Panc1 (cell line): ENCODE measurements at places on chromosomes 7 and 10. TPM values are rescaled to one million over a fixed set of nuclear protein-coding genes. Genes with fewer than 3 reads are reported as not detected.

- H3K27ac ChIP-seq = no peak overlapping the region
- no peaks in the 10 kb centered on the region for H3K36me3 ChIP-seq
- H3K4me3 ChIP-seq = no peak overlapping the region
- H3K4me1 ChIP-seq = no peaks in the 10 kb centered on the region
- no peak for DNase-seq
- no peaks in the 10 kb centered on the region for H3K27me3 ChIP-seq
These were observed 30.6 kb downstream of the MAPK8 start for GRCh38 chr10:48336978-48337599.

DNA sequence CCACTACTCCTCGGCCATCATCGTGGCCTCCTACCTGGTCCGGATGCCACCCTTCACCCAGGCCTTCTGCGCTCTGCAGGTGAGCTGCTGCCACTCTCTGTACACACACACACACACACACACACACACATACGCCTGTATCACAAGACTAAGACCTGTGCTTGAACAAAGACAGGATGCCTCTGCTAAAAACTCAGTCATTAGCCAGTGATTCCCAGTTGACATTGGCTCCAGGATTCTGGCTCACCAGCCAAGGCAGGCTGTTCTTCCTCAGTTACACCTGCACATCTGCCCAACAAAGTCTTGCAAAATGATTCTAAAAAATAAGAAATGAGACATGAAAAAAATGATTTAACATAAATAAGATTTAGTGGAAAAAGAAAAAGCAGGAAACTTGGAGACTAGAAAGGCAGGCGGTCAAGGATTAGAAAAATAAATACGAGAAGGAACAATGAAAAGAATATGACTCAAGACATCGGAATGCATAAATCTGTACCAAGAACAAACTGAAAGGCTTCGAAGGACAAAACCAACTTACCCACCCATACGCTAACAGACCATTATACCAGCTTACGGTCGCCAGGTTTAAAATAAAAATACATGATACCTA is 7.4 kb upstream of the LRRC18 start:
- no peaks in the 10 kb centered on the region for H3K36me3 ChIP-seq
- H3K4me1 ChIP-seq = no peaks in the 10 kb centered on the region
- H3K27me3 ChIP-seq = peaks cover 2% of the 10 kb centered on the region; the same call in 1 of the 2 replicates
- H3K4me3 ChIP-seq = no peak overlapping the region
- no peak for DNase-seq

DNA sequence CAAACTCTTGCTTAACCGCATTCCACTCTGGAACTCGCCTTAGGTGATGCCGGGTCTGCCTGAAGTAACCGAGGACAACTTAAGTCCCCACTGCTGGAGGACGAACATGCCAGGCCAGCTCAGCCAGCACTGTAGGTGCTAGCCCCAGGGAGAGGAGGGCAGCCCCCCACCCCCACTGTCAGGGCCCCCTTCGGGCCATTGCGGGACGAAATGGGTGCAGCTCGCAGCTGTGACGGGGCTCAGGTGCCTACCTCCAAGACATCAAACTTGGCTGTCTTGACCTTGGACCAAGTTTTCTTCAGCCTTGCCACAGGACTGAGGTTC is 60.4 kb downstream of the CSGALNACT2 start:
- DNase-seq = no peak
- no peaks in the 10 kb centered on the region for H3K4me1 ChIP-seq
- H3K4me3 ChIP-seq = no peak overlapping the region
- H3K27ac ChIP-seq = no peak overlapping the region
- H3K27me3 ChIP-seq = no peaks in the 10 kb centered on the region
- H3K36me3 ChIP-seq = peaks cover 5% of the 10 kb centered on the region; the same call in 1 of the 2 replicates

DNA sequence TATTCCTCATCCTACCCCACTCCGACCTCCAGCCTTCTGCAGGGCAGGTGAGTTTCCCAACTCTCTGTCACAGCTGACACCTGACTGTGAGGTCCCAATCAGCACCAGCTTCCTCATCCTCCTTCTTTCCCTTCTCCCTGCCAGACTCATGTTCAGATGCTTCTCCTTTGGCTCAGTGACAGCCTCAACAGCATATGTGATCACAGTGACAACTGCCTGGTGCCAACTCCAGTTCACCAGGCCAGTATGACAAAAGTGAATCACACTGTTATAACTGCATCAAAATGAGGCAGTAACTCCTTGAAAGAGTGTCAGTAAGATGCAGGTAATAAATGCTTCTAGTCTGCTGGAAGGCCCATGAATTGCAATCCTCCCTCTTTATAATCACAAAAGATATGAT is 46.8 kb upstream of the NFE2L3 start:
- no peak overlapping the region for H3K27ac ChIP-seq
- no peaks in the 10 kb centered on the region for H3K27me3 ChIP-seq
- H3K36me3 ChIP-seq = no peaks in the 10 kb centered on the region
- no peak for DNase-seq

DNA sequence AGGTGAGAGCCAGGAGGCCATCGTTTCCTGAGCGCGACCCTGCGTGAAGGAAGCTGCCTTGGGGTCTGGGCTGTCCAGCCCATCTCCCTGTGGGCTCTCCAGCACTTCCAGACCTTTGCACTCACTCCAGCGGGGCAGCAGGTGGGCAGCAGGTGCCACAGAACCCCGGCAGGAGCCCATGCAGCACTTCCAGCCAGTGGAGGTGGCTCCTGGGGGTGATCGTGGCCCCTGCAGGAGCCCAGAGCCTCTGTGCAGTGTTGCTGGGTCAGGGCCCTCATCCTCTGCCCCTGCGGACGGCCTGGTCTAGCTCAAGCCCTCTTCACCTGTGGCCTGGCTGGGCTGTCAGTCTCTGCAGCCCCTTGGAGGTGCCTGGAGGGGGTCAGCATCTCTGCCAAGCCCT is 59.9 kb downstream of the PWWP2B start:
- H3K27me3 ChIP-seq = no peaks in the 10 kb centered on the region
- DNase-seq = no peak
- no peak overlapping the region for H3K27ac ChIP-seq
- no peak overlapping the region for H3K4me3 ChIP-seq

DNA sequence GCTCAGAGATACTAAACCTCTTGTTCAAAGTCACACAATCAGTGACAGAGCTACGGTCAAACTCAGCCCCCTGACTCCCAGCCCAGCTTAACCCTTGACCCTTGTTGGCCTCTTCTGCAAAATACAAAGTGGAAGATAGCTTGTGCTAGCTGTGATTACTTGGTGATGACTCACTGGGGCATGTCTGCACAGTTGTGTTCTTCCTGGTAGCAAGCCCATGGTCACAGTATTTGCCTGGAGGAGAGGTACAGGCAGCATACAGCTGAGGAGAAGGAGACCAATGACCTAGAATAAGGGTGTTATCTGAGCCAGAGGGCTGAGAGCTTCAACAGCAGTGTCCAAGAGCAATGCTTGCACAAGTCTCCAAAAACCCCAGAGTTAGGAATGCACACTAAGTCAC is 5.7 kb upstream of the HSPA12A start:
- no peaks in the 10 kb centered on the region for H3K36me3 ChIP-seq
- H3K27ac ChIP-seq = no peak overlapping the region

- no peaks in the 10 kb centered on the region for H3K27me3 ChIP-seq
- H3K27ac ChIP-seq = no peak overlapping the region
- peaks cover 2% of the 10 kb centered on the region; the same call in 1 of the 2 replicates for H3K36me3 ChIP-seq
These were observed 103.0 kb downstream of the CNOT4 start for GRCh38 chr7:135406918-135407317.

DNA sequence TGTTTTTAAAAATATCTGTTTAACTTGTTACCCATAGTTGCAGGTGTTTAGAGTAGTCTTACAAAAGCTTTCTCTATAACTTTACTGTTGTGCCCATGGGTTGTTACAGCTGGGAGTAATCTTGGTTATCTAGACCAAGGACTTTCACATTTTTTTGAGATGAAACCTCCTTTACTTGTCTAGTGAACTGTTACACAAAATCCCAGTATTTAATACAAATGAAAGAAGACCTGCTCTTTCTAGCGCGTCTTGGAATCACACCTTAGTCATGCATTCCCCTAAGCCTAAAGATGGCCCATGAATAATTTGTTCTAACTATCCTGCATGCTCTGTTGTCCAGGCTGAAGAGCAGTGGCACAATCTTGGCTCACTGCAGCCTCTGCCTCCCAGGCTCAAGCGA is 38.0 kb downstream of the CSGALNACT2 start:
- H3K4me1 ChIP-seq = no peaks in the 10 kb centered on the region
- H3K27me3 ChIP-seq = no peaks in the 10 kb centered on the region
- H3K27ac ChIP-seq = no peak overlapping the region

GRCh38 chr10:59708816-59709394 is 745 bp downstream of the SLC16A9 start:
- no peaks in the 10 kb centered on the region for H3K36me3 ChIP-seq
- peak overlapping the region; percentile 50 for H3K4me3 ChIP-seq
- no peak overlapping the region for H3K27ac ChIP-seq
- H3K4me1 ChIP-seq = peaks cover 4% of the 10 kb centered on the region; the same call in 1 of the 2 replicates
- H3K27me3 ChIP-seq = peaks cover 37% of the 10 kb centered on the region

DNA sequence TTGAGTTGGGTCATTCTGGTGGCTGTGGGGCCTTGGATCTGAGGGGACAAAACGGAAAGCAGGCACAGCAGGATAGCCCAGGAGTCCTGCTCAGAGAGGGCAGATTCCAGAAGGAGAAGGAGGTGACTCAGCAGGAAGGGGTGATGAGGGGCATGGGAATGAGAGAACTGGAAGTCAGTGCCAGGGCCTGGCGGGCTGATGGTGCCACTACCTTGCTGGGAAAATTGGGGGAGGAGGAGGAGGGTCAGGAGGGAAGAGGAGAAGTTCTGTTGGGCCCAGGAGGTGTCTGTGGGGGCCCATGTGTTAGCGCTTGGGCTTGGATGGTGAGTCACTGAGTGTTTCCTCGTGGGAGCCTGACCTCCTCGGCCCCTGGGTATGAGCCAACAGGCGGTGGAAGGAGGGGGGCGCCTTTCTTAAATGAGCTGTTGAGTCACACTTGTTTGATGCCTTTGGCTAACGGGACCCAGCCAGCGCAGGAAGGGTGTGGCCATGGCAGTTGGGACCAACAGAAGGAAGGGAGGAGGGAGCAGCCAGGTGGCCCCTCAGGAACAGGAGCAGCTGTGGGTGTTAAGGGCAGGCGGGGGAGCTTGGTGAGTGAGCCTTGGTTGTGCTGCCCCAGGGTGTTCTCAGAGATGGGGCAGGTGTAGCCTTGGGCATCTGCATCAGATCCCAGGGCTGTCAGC is 130.0 kb upstream of the BTBD16 start:
- H3K27me3 ChIP-seq = no peaks in the 10 kb centered on the region
- no peak overlapping the region for H3K4me3 ChIP-seq
- H3K4me1 ChIP-seq = peaks cover 63% of the 10 kb centered on the region
- H3K27ac ChIP-seq = peak overlapping the region; percentile 93

DNA sequence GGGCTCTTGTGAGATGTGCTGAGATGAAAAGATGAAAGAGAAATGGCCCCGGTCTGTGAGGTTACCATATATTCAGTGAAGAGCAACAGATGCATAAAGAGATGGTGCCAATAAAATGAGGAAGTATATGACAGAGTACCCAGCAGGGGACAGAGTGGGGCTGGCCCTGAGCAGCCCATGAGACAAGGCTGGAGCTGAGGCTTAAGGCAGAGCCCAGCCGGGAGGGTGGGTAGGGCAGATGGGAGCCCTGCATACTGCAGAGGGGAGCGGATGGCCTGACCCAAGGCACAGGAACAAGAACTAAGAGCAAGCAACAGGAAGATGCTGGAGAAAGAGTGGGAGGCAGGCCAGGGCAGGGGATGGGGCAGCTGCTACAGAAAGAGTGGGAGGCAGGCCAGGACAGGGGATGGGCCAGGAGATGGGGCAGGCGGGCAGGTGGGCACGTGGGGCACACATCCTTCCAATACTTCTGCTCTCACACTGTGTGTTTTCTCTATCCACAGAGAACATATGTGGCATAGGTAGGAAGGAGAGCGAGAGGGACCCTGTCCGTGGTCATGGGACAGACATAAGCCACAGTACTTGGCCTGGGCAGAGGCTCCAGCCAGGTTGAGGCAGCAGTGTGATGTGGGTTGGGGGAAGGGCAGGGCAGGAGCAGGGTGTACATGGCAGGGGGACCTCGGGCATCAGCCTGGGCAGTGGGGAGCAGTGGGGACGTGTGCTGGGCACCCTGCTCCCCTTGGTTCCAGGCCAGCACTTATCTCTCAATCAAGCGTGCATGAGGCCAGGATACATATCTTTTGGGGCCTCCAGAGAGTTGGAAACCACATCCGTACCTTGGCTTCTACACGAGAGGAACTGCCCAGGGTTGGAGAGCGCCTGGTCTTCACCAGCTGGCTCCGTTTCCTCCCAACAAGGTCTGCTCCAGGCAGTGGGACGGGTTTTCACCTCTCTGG is 91.6 kb upstream of the IKZF1 start:
- H3K27ac ChIP-seq = no peak overlapping the region
- no peak overlapping the region for H3K4me3 ChIP-seq
- no peak for DNase-seq
- H3K27me3 ChIP-seq = peaks cover 11% of the 10 kb centered on the region; the same call in 1 of the 2 replicates

- H3K36me3 ChIP-seq = no peaks in the 10 kb centered on the region
- no peak for DNase-seq
- peaks cover 10% of the 10 kb centered on the region; the same call in 1 of the 2 replicates for H3K4me1 ChIP-seq
- no peaks in the 10 kb centered on the region for H3K27me3 ChIP-seq
- H3K4me3 ChIP-seq = no peak overlapping the region
These were observed 7.6 kb upstream of the SUN1 start for GRCh38 chr7:824664-825063.

GRCh38 chr10:114678820-114679219 is 20.7 kb upstream of the ABLIM1 start:
- no peaks in the 10 kb centered on the region for H3K27me3 ChIP-seq
- peaks cover 61% of the 10 kb centered on the region for H3K4me1 ChIP-seq
- H3K36me3 ChIP-seq = no peaks in the 10 kb centered on the region
- no peak for DNase-seq
- H3K4me3 ChIP-seq = no peak overlapping the region
- H3K27ac ChIP-seq = peak overlapping the region; percentile 100

- H3K36me3 ChIP-seq = no peaks in the 10 kb centered on the region
- H3K4me3 ChIP-seq = no peak overlapping the region
- no peak overlapping the region for H3K27ac ChIP-seq
These were observed 51.2 kb upstream of the CDK13 start for GRCh38 chr7:39898867-39899266.

DNA sequence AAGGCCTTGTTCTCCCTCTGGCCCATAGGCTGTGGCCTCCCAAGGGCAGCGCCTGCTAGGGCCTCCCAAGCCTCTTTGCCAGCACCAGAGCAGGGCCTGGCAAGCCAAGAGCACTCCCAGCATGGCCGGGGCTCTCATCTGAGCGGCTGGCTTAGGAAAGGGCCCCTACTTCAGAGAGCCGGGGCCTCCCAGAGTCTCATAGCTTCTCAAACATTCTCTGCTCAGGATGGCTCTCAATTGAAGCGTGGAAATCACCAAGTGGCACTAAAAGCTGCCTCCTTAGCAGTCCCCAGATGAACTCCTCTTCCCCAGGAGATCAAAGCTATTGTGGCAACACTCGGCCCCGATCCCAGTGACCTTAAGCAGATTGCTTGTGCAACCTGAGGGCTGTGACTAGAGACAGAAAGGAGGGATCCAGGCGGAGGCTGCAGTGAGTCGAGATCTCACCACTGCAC is 69.4 kb downstream of the FAM53B start:
- DNase-seq = no peak
- H3K27ac ChIP-seq = no peak overlapping the region
- H3K27me3 ChIP-seq = no peaks in the 10 kb centered on the region
- no peak overlapping the region for H3K4me3 ChIP-seq
- no peaks in the 10 kb centered on the region; the same call in 1 of the 2 replicates for H3K36me3 ChIP-seq

RNF133 gene
- total RNA-seq = not detected

SFMBT2 gene
- 1.3 TPM for total RNA-seq

OR9A2 gene
- total RNA-seq = not detected

PNLIPRP2 gene
- total RNA-seq = 0.72 TPM

PSD gene
- 2.4 TPM for total RNA-seq

ATP6V0A4 gene
- total RNA-seq = 0.15 TPM

CBX3 gene
- total RNA-seq = 308 TPM

CHN2 gene
- total RNA-seq = 0.15 TPM

ACTL6B gene
- not detected for total RNA-seq

LRRN3 gene
- total RNA-seq = 0.15 TPM

SH2B2 gene
- 2.8 TPM for total RNA-seq

CC2D2B gene
- 0.21 TPM for total RNA-seq

C7orf33 gene
- not detected for total RNA-seq
